ENCODE measurements at places on chromosomes 11 and 22.

GRCh38 chr22:46810856-46811786 is 48.7 kb downstream of the TBC1D22A start:
- no peak for DNase-seq

GRCh38 chr11:96085319-96085930 is 161.5 kb upstream of the MTMR2 start:
- DNase-seq: no peak

DNA sequence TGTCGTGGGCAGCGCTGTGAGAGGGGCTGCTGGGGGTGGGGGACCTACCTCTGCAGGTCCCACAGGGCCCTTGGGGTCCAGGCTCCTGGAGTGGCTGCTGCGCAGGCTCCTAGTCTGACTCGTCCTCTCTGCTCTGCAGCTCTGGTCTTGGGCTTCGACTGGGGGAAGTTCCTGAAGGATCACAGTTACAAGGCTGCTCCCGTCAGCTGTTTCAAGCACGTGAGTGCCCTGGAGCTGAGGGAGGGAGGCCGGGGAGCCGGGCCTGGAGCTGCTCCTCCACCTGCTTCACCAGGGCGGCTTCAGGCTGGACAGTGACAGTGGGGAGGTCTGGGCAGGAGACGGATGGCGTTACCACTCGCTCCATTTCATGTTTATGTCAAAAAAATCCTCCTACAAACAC is 11.9 kb downstream of the L3MBTL2 start:
- DNase-seq: peak; percentile 80

DNA sequence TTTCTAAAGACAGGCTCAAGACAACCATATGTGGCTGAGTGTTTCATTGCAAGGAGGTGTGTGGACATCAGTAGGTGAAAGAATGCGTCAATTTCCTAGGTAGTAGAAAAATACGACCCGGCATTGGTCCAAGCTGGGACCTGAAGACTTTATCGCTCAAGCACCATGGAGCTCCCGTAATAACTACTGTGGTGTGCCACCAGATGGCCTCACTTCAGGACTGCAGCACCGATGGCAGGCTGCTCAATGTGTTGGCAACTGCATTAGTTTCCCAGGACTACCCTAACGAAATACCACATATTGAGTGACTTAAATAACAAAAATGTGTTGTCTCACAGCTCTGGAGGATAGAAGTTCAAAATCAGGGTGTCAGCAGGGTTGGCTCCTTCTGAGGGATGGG is 72.4 kb upstream of the FAT3 start:
- no peak for DNase-seq

- no peak for DNase-seq
Observed at GRCh38 chr11:74680703-74681531, 50.3 kb downstream of the CHRDL2 start.

GRCh38 chr11:108895579-108896480 is 231.0 kb downstream of the DDX10 start:
- no peak for DNase-seq

- no peak for DNase-seq
Observed at GRCh38 chr11:32562839-32563599, 20.6 kb upstream of the EIF3M start.

- DNase-seq: no peak
Observed at GRCh38 chr11:109606256-109606655, 184.3 kb downstream of the C11orf87 start.

DNA sequence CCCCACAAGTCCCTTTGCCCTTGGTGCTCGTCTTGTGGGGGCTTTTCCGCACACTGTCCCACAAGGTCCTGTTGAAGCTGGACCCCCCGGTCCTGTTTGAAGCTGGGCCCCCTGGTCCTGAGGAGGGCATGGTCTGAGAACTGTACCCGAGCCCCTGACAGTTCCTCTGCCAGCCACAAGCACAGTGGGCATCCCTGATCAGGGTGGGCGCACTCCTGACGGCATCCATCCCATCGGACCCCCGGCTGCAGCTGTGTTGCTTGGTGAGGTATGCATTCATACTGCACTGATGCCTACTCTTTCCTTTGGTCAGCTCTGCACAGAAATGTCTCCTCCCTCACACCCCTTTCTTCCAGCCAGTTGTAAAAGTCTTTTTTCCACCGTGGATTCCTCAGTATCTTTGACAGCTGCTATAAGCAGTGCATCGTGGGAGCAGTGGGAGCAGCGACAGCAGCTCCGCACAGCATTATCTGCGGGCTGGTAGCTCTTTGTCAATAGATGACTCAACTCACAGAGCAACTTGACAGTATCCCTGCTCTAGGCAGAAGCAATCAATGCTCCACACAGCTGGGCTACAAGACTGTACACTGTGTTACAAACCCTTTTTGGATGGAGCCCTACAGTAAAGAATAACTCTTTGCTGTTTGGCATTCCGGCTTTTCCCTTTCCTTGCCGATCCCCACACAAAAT is 1030.8 kb upstream of the CCDC90B start:
- DNase-seq: no peak

GRCh38 chr11:108167624-108168023 is 46.3 kb downstream of the ACAT1 start:
- DNase-seq: no peak

GRCh38 chr11:58003036-58003435 is 20.6 kb upstream of the OR9Q1 start:
- no peak for DNase-seq

DNA sequence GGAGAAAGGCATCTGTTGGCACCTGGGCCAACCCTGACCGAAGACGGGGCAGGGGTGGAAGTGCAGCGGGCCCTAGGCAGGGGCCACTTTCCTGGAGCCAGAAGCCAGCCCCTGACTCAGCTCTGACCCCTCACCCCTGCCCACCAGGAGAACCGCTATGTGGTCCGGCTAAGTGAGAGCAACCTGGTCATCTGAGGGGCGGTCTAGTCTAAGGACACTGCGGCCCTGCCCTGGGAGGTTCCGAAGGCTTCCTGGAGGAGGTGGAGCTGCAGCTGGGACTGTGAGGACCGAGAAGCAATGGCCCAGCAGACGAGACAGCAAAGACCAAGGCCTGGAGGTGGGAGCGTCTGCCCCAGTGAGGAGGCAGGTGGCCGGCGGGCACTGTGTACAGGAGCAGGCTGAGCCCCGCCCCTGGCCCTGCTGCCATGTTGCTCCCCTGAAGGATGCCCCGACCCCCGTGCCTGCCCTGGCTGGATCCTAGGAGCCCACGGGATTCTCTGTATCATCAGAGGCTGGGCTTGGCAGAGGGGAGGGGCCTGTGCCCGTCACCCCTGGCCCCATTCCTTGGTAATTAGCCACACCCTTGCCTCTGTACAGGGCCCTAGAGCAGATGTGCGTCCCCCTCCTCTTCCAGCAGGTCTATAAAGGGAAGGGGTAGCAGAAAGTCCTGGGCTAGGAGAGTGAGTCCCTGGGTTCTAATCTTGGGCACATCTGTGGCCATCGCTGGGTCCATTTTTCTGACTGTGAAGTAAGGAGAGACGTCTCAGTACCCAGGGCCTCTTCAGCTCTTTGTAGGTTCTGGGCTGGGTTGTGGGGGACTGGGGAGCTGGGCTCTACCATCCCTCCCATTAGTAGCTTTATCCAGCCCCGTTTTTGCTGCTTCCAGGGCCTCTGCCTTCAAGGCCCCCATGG is 19.4 kb downstream of the RELT start:
- DNase-seq: no peak

DNA sequence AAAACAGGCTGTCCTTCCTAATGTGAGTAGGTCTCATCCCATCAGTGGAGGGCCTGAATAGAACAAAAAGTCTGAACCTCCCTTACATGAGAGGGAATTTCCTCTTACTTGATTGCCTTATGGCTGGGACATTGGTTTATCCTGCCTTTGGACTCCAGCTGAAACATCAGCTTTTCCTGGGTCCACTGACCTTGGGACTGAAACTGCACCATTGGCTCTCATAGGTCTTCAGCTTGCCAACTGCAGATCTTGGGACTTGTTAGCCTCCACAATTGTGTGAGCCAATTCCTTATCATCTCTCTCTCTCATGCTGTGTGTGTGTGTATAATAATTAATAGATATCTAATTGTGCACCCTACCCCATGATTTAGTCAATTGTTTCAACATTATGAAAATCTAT is 375.3 kb upstream of the DDI1 start:
- DNase-seq: no peak

DNA sequence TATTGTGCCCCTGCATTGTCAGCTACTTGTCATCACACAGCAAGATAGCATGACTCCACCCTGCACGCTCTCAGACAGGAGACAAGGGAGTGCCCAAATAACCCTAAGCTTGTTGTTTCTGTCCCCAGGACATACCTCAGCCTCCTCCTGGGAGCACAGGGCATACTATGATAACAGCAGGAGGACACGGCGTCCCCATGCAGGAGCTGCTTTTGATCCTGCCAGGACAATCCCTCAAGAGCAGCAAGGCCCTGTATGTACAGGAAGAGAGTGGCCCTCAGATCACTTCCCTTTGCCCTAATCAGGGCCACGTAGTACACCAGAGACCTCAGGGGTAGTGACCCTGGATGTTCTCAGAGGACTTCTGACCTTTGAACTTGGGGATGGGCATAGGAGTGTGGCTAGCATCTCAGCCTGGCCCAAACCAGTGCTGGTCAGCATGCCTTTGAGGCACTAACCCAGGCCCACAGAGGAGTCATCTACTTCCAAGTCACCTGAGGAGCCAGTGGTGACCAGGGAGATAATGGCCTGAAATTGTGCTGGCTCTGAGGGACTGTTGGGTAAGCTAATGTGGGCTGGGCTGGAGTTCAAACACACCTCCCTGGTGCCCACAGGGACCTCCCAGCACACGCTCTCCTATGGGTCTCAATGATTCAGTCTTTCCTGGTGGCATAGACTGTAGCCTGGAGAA is 9.2 kb downstream of the APOA4 start:
- no peak for DNase-seq

DNA sequence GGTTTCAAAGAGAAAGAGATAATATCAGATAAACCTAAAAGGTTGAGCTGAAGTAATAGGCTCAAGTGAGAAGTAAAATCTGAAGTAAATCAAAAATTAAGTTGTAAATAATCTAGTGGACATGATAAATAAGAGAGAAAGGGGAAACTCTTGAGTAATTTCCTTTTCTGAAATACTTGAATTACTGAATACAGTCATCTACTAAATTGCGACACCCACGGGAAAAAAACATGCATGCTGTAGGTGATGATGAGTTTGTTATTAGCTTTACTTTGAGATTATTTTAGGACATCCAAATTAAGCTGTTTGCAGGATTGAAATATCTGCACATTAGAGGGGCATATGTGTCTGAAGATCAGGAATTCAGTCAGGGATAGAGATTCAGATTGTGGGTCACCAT is 50.0 kb upstream of the CARD18 start:
- DNase-seq: no peak

- DNase-seq: no peak
Observed at GRCh38 chr11:57279116-57279515, 42.1 kb upstream of the APLNR start.

DNA sequence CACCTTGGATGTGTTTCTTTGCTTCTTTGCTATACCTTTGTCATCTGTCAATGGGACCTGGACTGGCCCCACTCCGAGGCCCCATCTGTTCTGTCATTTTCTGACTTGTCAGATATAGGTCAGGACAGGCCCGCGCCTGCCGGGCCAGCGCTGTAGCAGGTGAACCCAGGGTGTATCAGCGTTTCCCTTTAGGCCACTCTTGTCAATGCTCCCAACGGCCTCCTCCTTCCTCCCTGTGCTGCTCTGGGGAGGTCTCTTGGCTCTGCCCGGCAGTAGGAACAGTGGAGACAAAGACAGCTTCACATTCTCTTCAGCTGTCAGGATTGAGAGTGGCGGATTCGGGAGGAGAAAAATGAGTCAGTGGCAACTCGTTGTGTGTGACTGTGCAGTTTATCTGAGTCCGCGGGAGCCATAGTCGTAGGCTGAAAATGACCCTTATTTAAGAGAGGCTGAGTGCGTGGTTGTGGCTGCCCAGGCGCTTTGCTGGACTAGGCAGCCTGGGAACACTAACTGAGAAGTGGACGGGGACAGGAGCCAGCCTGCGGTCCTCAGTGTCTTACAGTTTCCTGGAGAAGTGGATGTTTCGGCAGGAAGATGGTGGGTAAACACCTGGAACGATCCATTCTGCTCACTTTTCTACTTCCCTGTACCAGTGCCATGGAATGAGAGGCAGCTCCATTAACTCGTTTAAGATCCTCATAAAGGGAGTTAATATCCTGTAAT is 102.3 kb downstream of the PRR5L start:
- DNase-seq: no peak

DNA sequence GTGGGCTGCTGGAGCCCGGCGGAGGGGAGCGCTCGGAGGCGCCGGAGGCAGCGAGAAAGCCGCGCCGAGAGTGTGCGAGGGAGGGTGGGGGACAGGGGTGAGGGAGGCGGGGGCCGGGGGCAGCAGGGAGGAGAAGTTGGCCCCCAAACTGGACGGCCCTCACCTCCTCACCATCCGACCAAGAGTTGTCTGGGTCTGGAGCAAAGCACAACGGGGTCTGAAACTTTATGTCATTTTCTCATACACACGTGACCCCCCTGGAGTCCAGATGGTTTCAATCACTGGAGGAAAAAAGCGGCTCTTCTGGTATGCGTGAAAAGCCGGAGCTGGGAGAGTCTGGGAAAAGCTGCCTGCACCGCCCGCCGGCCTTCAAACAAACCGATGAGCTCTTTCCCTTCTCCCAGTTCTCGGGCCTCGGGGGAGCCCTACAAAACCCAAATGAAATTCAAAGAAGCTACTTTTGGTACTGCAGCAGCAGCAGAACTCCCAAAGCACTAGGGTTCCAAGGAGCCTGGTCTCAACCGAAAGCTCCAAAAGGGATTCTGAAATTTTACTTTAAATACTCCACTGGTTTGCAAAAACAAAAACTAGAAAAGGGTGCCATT is 39.7 kb upstream of the AKIP1 start:
- peak; percentile 80 for DNase-seq

DNA sequence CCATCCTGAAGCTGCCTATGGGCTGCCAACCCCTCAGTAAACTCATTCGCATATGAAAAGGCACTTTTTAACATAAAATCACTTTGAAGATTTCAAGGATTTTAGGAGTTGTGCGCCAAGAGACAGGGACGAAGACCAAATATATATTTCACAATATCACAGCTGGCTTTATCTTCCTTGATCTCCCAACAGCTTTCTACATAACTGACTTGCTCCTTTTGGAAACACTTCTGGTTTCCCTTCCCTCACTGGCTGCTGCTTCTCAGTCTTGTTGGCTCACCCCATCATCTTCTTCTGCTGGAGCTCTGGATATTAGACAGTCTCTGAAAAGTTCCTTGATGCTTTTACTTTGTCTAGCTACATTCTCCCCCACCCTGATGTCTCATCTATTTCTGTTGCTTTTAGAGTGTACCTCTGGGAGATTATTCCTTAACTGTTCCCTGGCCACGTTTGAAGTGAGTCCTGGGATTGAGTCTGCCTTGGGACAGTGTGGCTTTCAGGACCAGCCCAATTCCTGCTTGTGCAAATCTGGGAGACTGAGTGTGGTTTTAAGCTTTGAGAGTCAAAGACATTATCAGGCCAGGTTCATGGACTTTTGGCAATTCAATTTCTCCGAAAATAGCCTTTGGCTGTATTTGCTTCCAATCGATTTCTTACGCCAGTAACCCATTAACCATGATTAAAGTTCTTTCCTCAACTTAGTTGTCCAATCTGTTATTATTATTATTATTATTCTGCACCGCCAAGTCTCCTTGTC is 30.9 kb upstream of the NNMT start:
- DNase-seq: no peak
